Activated CD8-positive, alpha-beta memory T cell treated with anti-CD3 and anti-CD28 coated beads for 1 hour (primary cell): ENCODE measurements at places on chromosomes 4 and X.

- no peak for DNase-seq
Observed at GRCh38 chrX:11341274-11342201, 48.3 kb downstream of the AMELX start.

DNA sequence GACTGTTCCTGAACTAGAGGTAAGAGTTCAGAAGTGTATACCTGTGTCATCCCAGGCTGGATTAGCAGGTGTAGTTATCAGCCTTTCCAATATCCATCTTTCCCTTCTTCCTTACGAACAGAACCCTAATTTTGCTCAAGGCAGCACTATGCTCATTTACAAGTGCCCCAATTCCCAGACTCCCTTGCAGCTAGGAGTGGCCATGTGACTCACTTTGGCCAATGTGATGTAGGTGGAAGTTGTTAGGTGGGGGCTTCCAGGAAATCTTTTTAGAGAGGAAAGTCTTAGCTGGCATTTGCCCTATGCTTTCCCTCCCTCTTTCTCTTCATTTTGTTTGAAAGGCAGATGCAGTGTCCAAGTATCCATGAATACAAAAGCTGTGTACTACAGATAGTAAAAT, 34.8 kb downstream of the HOPX start:
- no peak for DNase-seq

DNA sequence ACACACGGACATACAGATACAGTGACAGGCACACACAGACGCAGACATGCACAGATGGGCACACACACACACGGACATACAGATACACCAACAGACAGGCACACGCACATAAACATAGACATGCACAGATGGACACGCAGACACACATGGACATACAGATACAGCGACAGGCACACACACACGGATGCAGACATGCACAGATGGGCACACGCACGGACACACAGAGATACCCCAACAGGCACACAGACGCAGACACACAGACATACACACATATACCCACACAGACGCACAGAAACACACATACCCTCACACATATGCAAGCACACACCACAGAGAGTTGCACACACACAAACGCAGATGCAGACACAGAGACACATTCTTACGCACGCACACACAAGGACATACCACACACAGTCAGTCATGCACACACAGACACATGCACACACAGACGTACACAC, 24.4 kb upstream of the SLC25A6 start:
- no peak for DNase-seq

DNA sequence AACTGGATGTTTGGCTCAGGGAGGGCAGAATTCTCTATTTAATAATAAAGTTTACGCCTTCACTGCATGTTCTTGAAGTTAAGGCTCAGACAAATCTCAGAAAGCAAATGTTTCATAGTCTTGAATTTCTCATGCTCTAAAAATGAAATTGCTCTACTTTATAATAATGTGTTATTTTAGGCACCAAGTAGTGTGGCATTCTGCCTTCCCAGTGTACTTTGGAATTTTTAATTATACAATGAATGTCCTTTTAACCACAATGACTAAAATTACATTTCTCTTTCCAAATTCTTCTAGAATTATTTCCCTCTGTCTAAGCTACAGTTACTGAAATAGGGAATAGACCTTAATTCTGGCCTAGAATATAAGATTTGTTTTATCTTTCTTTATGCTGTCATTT, 97.9 kb upstream of the PDE5A start:
- no peak for DNase-seq

DNA sequence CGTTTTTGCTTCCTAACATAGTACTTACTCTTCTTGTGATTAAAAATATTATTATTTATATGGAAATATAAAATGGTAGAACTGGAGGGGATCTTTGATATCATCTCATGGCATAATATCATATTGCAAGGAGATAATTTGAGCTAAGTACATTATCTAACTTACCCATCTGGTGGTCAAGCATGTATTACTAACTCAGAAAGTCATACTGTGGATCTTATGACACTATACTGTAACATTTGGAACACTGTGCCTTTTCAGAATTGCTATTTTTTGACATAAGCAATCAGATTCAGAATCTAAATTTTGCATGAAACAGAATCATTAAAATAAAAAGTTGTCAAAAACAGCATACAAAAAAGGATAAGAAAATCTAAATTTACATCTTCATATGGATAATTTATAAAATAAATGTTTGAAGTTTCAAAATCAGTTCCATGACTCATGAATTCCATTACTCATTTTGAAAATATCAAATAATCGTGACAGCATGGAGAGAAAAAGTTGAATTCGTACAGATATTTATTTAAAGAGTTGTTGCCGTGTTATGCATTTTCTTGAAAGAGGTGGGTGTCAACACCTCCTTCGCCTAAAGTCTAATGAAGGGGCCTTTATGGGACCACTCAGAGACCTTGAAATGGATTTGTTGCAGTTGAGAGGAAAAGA, 928.1 kb downstream of the PDHA2 start:
- DNase-seq, result no peak

DNA sequence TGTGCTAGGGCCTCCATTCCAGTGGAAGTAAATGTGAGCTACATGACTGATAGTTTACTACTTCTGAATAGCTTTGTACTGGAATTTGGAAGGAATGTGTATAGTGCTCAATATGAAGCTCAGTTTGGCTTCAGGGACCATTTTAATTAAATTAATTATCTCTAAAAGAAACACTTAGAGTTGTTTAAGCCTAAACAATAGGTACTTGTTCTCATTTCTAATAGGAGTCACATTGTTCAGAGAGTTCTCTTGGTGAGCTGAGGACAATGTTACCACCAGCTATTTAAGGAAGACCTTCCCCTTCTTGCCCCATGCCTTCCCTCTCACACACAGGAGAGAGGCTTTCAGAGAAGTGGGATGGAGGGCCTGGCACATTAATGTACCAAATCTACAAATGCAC, 78.3 kb downstream of the CHIC2 start:
- DNase-seq, result no peak

- no peak for DNase-seq
Observed at GRCh38 chr4:24433515-24434214, 150.7 kb downstream of the DHX15 start.

DNA sequence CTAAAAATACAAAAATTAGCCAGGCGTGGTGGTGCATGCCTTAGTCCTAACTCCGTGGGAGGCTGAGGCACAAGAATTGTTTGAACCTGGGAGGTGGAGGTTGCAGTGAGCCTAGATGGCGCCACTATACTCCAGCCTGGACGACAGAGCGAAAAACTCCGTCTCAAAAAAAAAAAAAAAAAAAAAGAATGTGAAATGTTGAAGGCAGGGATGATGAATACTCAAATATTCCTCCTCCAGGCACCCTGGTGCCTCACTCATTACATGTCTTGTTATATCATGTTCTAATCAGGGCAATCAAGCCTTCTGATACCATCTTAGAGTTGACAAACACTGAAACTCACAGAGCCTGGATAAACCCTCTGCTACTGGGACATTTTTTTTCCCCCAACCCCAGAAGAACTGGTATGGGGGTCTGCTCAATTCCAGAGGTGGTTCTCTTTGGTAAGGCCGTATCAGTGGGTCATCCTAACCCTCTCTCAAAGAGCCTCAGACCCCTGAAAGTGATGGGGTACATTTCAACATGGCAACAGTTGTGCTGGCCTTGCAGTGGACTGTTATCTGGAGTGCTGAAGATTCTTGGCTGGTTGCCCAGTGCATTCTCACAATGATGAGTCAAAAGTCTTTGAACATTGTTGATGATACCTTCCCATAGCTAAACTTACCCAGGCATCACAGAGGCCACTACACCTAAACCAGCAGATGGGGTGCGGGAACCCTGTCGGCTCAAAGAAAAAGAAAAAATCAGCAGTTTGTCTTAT, 2.4 kb upstream of the SH3KBP1 start:
- no peak for DNase-seq

DNA sequence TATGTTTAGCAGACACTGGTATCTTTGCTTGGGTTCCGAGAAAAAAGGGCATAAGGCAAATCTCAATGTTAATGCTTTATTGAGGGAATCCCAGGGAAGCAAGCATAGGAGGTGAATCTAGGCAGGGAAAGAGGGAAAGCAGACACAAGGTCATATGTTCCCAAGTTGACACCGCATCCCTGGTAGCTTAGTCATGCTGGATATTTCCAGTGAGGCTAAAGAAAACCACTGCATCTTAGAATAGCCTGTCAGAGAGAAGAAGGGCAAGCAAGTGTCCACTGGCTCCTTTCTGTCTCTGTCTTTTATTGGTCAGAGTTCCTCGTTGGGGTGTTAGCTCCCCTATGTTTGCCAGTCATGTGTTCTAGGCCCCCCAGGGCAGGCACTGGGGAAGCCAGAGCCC, 104.7 kb downstream of the NKX6-1 start:
- DNase-seq, result no peak

GRCh38 chr4:133960975-133961374, 240.6 kb downstream of the PABPC4L start:
- DNase-seq, result no peak

- DNase-seq, result no peak
Observed at GRCh38 chr4:86822136-86822535, 27.0 kb downstream of the SLC10A6 start.

DNA sequence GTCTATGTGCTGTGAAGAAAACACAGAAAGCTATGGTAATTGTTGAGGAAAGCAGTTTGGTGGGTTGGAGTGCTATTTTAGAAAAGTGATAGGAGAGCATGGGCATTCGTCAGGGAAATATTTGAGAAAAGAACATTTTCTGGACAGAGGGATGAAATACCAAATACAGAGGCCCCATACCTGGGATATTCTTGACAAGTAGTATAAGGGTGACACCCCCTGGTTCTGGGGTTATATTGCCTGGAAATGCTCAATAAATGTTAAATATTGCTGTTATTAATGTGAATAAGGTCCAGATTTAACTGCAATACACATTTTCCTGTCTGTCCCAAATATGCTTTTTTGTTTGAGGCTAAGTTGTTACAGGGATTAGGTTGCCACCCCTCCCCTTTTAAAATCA, 42.9 kb downstream of the WWC2 start:
- no peak for DNase-seq

GRCh38 chr4:125388613-125389012, 73.9 kb downstream of the FAT4 start:
- DNase-seq, result no peak

GRCh38 chrX:34238896-34239295, 106.8 kb upstream of the FAM47A start:
- DNase-seq, result no peak

GRCh38 chr4:52367282-52367830, 291.7 kb downstream of the USP46 start:
- DNase-seq, result no peak

GRCh38 chrX:13565511-13565910, 3.9 kb upstream of the EGFL6 start:
- DNase-seq, result no peak

- no peak for DNase-seq
Observed at GRCh38 chrX:130688360-130688759, 214.6 kb downstream of the ENOX2 start.

DNA sequence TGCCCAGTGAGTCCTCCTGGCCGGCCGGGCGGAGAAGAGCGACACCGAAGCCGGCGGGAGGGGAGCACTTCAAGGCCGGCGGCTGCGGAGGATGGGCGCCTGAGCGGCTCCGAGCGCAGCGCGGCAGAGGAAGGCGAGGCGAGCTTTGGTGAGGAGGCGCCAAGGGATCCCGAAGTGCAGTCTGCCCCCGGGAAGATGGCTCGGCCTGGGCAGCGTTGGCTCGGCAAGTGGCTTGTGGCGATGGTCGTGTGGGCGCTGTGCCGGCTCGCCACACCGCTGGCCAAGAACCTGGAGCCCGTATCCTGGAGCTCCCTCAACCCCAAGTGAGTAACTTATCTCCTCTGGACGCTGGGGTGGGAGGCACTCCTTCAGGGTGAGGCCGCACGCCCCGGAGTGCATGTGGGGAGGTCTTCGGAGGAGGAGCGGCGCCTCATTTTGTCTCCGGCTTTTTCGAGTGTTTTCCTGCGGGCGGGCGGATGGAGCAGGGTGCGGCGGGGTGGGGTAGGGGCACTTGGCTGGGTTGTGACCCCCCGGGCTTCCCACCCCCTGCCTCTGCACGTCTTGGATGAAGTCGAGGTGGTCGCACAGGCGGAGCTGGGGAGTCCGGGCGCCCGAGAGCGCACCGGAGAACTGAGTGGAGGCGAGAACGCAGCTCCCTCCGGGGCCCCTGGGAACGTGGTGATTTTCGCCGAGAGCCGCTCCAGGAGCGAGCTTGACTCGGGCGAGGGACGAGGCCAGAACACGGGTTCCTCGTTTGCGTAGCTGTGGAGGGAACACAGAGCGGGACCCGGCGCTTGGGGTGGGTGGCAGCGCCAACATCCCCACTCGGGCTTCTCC, 979 bp downstream of the EFNB1 start:
- peak; percentile 1 for DNase-seq

DNA sequence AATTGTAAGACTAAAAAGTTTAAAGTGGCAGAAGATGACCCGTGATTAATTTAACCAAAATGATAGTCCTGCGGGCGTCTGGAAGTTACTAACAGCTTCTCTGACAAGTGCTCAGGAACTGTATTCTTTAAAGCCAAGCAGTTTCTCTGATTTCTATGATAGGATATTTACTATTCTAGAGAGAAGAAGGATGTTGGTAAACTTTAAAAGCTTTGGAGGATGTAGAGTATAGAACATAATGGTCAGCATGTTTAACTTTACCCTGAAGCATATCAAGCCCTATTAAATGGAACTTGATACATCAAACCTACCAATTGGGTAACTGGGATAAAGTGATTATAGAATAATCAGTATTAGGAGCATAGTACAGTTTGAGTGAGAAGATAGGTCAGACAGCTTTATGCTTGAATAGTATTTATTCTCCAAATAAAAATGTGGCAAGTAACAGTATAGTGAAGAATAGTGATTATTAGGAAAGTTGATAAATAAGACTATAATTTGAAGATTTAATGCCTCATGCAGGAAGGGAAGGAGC, 1.8 kb downstream of the STIM2 start:
- no peak for DNase-seq

DNA sequence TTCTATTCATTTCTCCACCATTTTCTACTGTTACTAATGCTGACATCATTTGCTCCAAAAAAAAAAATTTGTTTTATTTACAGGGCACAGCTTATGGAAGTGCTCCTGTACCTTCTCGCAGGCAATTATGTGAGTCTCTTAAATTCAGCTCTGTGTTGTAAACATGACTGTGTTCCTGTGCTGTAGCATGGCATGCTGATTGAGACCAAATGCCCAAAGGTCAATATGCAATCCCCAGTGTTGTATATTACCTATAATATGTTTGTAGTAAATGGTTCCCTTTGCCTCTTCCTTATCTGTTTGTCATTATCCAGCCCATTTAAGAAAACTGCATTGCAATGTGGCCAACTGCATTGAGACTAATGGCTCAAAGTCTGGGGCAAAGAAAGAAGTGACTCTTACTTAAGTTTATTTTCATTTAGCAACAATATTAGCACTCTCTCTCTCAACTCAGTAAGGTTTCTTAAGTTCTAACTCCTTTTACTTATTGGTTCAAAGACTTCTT, 1020.0 kb upstream of the GRID2 start:
- DNase-seq, result no peak
